Stimulated activated naive B cell treated with anti-CD40 and anti-IgM and Interleukin-4, amounts not matched to agents 10 μg/mL and 1 μg/mL and 100 μg/mL, for 72 hours (primary cell): ENCODE measurements at places on chromosomes 7 and 10.
A peak's percentile ranks its signal among the peaks of the same experiment; 100 is the strongest.

DNA sequence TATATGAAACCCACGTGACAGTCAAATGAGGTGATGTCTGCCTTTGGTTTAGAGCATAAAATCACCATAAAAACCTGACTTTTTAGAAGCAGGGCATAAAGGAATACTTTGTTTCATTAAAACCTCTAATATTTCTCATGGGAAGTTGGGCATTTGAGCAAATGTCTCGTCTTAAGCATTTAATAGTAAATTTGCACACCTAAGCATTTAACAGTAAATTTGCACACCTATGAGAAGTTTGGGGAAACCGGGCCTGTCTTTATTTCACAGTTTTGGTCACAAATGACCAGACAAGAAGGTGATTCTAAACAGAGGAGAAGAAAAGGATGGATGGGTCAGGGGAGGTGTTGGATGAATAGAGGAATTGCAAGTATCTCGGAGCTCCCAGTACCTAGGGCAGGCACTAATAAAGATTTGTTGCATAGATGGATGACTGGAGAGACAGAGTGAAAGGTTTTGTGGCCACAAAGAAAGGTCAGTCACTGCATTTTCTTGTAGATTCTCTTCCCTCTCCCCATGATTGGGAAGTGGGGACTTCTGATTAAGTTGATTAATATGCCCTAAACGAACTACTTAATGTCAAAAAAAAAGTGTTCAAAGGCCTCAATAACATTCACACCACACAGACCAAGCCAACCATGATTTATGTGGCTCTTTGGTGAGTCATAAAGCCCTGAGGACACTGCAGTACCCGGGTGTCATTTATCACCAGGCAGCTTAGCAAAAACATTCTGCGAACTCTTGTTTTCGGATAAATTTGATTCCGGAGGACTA, 158.2 kb downstream of the SPAG6 start:
- no peak for DNase-seq

DNA sequence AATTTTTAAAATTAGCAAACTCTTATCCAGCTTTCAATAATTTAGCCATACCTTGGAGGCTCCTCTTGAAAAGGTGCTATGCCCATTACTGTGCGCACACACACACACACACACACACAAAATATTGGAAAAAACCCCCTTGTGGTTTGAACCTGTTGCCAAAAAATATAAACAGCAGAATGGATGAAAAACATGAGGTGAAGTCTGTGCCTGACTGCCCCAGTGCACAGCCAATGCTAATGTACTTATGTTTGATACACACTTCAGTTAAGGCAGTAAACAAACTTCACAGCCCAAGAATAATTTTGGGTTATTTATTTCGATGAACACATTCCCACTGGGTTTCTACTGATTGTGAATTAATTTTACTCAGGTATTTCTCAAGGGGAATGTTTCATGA, 113.2 kb upstream of the SEM1 start:
- no peak for DNase-seq

DNA sequence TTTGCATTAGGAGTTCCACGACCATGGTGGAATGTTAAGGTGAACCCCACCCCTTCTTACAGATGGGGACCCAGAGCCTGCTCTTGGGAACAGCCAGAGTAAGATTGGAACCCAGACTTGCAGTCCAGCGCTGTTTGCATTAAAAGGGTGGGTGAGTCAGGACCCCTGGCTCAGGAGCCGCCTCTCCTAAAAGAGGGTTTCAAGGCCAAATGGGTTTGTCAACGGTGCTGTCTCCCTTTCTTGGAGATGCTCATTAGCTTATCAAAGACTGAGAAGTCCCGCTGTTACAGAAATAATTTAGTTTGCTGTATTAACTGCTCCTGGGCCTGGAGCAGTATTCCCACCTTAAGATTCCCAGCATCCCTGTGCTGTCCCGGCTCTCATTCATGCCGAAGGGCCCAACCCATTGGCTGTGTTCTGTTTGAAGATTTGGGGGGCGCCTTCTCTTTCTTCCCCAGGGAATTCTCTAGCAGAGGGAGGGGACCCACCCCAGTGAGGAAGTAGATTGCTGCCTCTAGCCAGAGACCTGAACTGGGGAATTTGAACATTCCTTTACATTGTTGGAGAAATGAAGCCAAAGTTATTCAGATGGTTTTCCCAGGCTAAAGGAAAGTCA, 1.8 kb downstream of the MARVELD1 start:
- DNase-seq: no peak

- peak; percentile 39 for DNase-seq
Measured at GRCh38 chr7:80918909-80919721, at the start of gene SEMA3C. SEMA3C (minus strand) TSS chr7:80919051; CDS start chr7:80916781, 2,270 bp downstream.

DNA sequence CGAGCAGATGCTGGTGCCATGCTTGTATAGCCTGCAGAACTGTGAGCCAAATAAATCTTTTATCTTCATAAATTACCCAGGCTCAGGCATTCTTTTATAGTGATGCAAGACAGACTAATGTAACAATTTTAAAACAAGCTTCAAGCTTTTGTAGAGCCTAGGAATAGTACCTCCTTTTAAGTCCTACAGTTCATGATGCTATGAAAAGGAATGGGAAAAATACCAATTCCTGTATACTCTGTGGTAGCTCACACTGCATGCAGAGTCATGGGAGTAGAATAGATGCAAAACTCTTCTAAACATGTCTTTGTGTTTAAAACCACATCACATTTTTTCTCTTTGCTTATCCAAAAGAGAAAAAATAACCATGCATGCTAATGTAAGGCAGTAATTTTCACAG, 66.6 kb upstream of the WNT16 start:
- no peak for DNase-seq

- no peak for DNase-seq
Measured at GRCh38 chr10:116306847-116307246, 17.4 kb upstream of the CCDC172 start.

- DNase-seq: no peak
Measured at GRCh38 chr7:100641463-100641859, at the start of gene TFR2. TFR2 (minus strand) TSS chr7:100641552; CDS start chr7:100641509, 43 bp downstream.

GRCh38 chr7:93569189-93569588, 5.3 kb downstream of the CALCR start:
- no peak for DNase-seq

- DNase-seq: no peak
Measured at GRCh38 chr7:5831196-5831595, 49.4 kb upstream of the OCM start.
